Suprapubic skin (tissue), 4 donors: ENCODE measurements at places on chromosomes 5 and 9. TPM values are rescaled to one million over a fixed set of nuclear protein-coding genes. Genes with fewer than 3 reads are reported as not detected.

DNA sequence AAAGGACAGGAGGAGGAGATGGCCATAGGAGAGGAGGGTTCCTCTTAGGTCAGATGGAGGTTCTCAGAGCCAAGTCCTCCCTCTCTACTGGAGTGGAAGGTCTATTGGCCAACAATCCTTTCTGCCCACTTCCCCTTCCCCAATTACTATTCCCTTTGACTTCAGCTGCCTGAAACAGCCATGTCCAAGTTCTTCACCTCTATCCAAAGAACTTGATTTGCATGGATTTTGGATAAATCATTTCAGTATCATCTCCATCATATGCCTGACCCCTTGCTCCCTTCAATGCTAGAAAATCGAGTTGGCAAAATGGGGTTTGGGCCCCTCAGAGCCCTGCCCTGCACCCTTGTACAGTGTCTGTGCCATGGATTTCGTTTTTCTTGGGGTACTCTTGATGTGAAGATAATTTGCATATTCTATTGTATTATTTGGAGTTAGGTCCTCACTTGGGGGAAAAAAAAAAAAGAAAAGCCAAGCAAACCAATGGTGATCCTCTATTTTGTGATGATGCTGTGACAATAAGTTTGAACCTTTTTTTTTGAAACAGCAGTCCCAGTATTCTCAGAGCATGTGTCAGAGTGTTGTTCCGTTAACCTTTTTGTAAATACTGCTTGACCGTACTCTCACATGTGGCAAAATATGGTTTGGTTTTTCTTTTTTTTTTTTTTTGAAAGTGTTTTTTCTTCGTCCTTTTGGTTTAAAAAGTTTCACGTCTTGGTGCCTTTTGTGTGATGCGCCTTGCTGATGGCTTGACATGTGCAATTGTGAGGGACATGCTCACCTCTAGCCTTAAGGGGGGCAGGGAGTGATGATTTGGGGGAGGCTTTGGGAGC lies 3.1 kb downstream of the EGR1 start:
- DNase-seq: no peak

- no peak for DNase-seq
These were observed 59.3 kb downstream of the DPYSL3 start for GRCh38 chr5:147450606-147451005.

DNA sequence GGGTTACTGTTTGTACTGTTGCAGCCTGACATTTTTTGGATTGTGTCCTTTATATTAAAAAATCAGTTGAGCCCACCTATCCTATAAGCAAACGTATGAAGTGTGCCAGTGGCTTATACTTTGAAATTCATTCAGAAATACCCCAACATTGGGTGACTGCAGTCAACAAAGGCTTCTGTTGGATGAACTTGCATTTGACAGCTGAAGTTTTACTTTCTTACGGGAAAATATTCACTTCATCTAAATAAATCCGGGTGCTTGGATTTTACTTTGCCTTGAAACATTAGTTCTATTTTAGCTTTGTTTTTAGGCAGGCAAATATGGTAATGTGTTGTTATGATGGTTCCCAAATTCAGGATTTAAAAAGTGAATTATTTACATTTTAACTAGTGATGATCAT lies 21.7 kb downstream of the EXOSC2 start:
- DNase-seq: no peak

GRCh38 chr5:1789834-1790471 lies 9.7 kb downstream of the MRPL36 start:
- peak; percentile 25 for DNase-seq

DNA sequence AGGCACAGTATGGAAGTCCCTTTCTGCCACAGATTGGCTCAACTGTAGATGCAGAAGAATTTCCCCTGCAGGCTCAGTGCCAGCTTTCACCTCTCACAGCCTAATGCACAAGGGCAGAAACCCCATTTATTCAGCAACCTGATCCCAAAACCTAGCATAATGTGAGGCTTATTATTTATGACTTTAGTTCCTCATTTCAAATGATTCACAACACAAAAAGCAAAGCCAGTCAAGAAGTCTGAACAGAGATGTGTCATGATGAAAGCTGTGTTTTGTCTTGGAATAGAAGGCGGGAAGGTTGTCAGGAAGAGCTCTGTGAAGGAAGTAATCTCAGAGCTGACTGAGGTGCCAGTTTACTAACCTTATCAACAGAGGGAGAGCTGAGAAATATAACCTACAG lies 369.7 kb downstream of the LRRC70 start:
- DNase-seq: no peak

DNA sequence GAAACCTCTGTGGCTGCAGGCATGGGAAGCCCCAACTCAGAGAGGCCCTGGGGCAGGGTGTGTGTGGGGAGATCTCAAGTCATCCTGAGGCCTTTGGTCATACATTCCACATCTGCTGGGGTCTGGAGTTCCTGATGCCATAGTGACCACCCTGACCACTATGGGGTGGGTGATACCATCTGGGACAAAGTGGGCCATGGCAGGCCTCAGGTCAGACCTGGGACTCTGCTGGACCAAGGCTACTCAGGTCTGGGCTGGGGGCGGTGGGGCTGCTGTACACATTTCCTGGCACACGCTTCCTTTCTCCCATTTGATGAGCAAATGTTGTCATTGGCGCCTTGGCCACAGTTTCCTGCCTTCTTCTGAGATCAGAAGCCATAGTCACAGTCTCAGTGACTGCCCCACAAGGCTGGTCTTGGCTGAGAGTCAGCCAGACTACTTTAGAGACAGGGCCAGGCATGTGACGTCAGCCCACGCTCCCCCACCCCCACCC lies 15.1 kb upstream of the ACSL6 start:
- DNase-seq: no peak

- DNase-seq: no peak
These were observed 150.2 kb downstream of the TTLL11 start for GRCh38 chr9:121942866-121943382.

GRCh38 chr5:158770506-158770905 lies 329.2 kb downstream of the EBF1 start:
- no peak for DNase-seq

DNA sequence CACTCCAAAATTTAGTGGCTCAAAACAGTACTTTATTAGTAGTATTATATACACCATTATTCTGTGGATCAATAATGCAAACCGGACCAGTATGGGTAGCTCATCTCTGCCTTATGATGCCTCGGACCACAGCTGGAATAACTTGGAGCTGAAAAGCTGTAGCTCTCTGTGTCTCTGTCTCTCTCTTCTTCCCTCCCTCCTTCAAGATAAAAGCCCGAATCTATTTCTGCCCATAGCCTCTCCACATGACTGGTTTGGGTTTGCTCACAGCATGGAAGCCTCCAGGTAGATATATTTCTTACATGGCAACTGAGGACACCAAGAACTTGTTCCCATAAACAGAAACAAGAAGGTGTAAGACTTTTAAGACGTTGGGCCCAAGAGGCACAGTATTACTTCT lies 147.5 kb upstream of the TBCA start:
- no peak for DNase-seq

DNA sequence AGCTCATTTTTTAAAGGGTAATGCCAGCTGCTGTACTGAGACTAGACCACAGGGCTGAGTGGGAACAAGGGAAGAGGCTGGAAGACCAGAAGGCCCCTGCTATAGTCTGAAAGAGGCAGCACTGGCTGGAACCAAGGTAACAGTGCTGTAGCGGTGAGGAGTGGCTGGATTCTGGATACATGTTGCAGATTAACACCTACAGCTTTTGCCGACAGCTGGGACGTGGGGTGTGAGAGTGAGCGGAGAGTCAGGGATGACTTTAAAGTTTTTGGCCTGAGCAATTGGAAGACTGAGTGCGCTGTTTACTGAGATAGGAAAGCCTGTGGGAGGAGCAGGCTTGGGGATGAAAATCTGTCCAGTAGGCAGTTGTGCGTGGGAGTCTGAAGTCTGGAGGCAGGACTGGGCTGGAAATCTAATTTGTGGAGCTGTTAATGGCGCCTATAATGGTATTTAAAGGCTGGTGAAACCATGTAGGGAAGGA lies 26.5 kb downstream of the AQP7 start:
- peak; percentile 28 for DNase-seq

DNA sequence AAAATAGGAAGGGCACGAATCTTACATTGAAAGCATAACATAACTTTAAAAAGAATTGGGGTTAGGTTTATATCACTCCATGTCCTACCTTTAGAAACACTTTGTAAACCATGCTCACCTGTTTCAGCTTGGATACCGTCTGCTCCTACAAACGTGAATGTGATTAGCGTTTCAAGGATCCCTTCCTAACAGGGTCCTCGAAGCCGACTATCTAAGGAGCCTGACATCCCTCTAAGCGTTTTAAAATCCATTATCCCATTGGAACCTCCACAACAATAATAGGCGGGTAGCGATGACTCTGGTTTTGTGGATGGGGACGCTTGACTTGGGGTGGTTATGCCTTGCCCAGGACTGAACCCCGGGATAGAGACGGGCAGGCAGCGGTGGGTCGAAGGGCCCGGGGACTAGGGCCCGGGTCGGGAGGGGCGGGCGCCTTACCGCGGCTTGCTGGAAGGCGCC lies 937 bp downstream of the SVEP1 start:
- DNase-seq: no peak

GRCh38 chr5:133397990-133398645 lies 214.2 kb downstream of the FSTL4 start:
- no peak for DNase-seq

GRCh38 chr5:55546947-55547346 lies 12.2 kb upstream of the PLPP1 start:
- no peak for DNase-seq

DNA sequence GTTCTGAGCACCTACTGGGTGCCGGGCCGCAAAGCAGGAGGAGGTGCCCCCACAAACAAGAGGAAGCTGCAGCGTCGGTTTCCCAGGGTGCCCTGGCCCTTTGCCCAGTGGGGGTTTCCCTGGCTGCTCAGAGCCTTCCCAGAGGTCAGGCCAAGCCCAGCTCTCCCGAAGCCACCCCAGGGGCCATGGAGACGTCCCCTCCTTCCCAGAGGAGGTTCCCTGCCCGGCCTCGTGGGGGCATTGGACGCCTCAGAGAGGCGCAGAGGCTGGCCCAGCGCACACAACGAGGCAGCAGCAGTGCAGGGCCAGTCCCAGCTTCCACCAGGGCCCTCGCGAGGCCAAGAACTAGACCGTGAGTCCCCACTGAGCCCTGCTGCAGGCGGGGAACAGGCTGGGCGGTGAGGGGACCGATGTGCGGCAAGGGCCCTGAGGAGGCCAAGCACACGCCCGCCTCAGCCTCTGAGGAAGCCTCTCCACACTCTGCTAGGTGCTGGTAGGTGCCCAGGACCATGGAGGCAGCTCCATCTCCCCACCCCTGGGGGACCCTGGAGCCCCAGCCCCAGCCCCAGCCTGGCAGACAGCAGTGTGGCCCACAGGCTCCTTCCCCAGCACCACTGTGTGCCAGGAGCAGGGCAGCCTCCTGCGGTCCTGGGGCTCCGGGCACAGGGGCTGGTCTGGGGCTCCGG lies 7.0 kb downstream of the DIPK1B start:
- DNase-seq: no peak

GRCh38 chr5:181261320-181262049 lies 542 bp upstream of the TRIM52 start:
- peak; percentile 86 for DNase-seq

DNA sequence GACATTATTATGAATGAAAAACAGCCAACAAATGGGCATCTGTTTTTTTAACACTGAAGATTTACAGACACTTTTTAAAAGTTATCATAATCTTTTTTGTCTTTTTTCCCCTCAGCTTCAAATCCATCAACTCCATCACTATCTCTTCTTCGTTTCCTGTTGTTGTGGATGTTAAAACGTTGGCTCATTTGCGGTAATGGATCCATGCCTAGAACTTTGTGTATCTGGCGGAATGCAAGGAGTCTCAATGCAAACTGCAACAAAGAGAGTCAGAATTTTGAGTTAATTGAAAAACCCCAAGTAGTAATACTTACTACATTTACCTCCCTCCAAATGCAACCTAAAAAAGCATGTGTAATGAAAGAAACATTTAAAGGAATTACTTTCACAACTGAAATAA lies 42.9 kb upstream of the MTMR12 start:
- DNase-seq: no peak

- DNase-seq: no peak
These were observed 69.3 kb downstream of the MAMDC2 start for GRCh38 chr9:70112981-70113380.

DNA sequence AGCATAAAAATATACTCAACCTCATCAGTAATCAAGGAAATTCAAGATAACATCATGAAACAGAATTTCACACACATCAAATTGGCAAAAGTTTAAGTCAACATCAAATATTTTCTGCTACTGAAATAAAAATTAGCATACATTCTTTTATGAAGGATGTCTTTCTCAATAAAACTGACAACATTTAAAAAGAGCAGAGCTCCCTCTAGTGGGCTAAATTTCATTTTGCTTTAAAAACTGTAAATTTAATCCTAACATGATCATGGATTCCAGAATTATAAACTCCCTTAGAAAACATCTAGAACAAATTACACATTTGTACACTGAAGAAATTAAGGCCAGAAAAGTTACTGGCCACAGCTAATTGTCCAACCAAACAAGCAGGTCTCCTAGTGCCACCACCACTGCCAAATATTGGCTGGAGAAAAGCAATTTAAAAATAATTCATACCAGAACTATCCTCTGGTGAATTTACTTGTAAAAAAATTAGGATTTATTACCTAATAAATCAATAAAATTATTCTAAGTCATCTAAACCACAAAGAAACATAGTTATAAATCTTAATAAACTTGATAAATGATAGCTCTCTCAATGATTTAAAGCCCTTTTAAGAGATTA lies 31.2 kb downstream of the DEPDC1B start:
- DNase-seq: no peak

GRCh38 chr9:89367281-89367680 lies 49.0 kb downstream of the SECISBP2 start:
- DNase-seq: no peak

DNA sequence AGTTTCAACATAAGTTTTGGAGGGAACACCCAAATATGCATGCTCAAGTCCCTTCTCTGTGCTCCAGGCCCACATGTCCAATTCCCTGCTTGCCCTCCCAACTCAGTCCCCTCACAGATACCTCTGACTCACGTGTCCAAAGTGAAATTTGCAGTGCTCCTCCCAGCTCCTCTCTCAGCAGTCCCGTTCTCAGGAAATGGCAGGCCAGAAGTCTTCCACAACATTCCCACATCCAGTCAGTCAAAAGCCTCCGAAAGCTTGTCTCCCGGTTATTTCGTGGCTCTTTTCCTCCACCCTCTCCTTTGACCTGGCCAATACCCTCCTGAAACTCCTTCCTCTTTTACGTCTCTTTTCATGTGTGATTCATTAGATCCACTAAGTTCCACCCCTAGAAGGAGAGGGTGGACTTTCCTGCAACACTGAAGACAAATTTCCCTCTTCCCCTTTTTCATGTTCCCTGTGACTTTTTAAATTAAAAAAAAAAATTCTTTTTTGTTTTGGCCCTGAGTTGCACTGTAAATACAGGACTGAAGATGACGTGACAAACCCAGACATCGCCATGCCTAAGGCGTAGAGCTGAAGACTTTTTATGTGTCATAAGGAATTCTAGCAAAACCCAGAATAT lies 12.8 kb upstream of the MGAT1 start:
- no peak for DNase-seq

Gene NR4A3
- 5.9 TPM for total RNA-seq

Gene RBM22
- 63.9 TPM for total RNA-seq

Gene ZDHHC21
- total RNA-seq: 12.9 TPM

Gene PTPN3
- 64.0 TPM for total RNA-seq

Gene BBLN
- 244 TPM for total RNA-seq

Gene TNC
- total RNA-seq: 20.7 TPM

Gene LAMC3
- 5.0 TPM for total RNA-seq

Gene ZNF618
- 2.9 TPM for total RNA-seq

Gene PTGER4
- total RNA-seq: 18.7 TPM

Gene RMRP
- 8,080 TPM for total RNA-seq

Gene SYNPO
- 4.3 TPM for total RNA-seq

Gene GABRA6
- total RNA-seq: not detected

Gene C5orf58
- not detected for total RNA-seq

Gene IFT74
- 11.5 TPM for total RNA-seq

Gene SLC6A3
- total RNA-seq: not detected

Gene OSMR
- total RNA-seq: 20.4 TPM
